Right hindlimb (tissue), 1 donor: ENCODE measurements at places on chromosomes 5 and 9.

DNA sequence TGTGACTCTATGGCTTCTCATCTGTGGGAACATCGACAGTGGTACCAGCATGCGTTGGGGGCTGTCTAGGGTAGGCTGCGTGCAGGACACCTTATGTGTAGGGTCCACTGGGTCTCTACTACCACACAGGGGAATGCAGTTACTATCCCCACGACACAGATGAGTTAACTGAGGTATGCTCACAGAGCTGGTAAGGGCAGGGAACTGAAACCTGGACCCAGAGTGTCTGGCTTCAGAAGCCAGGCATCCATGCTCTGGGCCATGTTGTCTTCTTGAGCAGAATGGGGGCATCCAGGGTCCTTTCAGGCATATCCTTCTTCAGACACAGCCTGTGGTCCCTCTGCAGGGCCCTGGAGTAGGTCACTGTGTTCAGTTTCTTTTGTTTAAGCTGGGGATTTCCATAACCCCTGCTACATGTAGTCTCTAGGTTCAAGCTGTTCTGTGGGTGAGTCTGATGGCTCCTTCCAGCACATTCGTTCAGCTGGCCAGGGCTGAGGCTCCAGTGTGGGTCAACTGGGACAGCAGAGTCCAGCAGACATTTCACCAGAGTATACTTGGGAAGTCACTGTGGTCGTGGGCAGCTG lies 148.8 kb downstream of the GADD45G start:
- no peak for DNase-seq

- DNase-seq = no peak
Observed at GRCh38 chr9:123615381-123615780, 259.4 kb downstream of the CRB2 start.

DNA sequence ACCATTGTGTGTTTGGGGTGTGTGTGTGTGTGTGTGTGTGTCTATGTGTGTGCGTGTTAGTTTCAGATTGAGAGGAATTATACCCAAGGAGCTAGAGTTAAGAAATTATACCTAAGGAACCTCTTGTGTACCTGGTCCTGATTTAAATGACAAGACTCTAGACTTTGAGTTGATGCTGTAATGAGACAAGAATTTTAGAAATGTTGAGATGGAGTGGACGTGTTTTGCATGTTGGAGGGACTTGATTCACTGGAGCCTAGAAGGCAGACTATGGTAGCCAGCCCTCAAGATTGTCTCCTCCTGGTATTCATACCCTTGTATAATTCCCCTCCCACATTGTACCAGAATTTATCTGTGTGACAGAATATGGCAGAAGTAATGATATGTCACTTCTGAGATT lies 52.4 kb upstream of the HSPB3 start:
- DNase-seq = no peak

DNA sequence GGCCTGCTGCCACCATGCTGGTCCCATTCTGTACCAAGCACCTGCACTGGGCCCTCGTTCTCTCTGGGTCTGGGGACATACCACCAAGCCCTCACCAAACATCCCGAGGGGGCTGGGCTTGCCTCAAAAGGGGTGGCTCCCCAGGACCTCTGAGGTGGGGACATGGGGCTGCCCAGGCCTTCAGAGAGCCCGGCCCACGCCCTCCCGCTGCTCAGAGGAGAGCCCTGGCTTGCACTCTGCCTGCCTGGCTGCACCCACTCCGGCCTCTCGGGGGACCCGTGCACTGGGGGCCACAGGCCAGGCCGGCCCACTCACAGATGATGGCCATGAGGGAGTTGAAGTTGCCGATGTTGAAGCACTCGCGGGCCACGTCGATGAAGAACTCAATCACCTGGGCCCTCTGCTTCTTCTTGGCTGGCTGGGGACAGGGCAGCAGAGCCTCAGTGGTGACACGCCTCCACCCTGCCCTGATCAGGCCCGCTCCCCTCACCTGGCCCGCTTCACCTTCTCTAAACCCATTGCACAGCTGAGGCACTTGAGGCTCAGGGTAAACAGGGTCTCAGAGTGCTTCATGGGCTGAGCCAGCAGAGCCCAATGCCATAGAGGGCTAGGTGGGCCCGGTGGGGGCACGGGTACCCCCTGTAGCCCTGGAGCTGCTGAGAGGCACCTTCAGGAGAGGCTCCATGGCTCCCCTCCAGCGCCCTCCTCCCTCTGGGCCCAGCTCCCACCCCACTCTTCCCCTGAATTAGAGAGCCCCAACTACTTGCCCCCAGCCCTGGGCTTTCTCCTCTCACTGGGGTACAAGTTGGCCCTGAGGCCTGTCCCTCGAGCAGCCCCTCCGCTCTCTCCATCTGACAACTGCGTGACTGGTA lies 47.7 kb upstream of the RNF130 start:
- DNase-seq = no peak

- no peak for DNase-seq
Observed at GRCh38 chr5:27503813-27504212, 465.4 kb upstream of the CDH9 start.

DNA sequence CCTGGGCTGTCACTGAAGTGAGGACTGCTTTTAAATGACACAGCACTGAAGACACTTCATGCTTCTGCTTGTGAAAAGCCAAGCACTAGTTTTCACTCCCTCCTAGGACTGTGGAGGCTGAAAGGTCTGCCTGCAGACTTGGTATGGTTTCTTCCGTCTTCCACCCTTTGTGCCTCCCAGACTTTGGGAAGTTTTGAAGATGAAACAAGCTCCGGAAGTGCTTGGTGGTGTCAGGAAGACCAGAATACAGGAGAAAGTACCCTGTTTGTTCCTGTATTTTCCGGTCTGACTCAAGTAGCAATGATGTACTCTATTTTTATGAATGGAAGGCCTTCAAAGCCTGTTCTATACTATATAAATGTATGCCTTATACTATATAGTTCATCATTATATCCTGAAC lies 222.7 kb downstream of the PDZD2 start:
- DNase-seq = no peak

DNA sequence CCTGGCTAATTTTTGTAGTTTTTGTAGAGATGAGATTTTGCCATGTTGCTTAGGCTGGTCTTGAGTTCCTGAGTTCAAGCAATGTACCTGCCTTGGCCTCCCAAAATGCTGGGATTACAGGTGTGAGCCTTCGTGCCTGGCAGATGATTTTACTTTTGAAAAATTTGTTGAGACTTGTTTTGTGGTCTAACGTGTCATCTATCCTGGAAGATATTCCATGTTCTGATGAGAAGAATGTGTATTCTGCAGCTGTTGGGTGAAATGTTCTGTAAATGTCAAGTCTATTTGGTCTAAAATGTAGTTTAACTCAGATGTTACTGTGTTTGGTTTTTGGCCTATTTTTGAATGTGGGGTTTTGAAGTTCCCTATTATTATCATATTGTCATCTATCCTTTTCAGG lies 145.6 kb downstream of the XRCC4 start:
- no peak for DNase-seq

- no peak for DNase-seq
Observed at GRCh38 chr5:105922080-105922479, 1748.7 kb downstream of the EFNA5 start.

DNA sequence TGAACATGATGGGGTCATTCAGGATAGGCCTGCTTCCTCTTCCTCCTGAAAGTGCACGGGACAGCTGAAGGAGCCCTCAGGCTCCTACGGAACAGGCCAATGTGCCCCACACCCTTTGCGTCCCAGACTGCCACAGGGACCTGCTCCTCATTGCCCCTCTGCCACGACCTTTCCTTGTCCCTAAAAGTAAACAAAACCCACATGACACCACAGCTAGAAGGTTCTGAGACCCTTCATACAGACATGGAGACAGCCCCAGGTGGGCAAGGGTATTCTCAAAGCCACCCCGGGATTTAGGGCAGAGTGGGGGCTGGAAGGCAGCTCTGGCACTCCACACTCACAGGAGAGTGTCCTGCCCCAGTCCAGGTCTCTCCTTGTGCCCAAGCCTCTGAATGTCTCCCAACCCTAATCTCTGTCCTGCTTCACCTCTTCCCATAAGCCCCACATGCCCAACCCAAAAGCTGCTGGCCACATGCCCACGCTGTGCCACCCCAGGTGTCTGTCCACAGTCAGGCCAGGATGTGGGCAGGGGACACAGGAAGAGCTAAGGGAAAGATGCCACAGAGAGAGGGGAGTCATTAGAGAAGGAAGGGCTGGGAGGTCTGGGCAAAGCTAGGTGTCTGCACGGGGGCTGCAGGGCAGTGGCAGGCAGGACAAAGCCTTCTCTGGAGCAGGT lies 800 bp downstream of the AMBP start:
- DNase-seq = no peak

DNA sequence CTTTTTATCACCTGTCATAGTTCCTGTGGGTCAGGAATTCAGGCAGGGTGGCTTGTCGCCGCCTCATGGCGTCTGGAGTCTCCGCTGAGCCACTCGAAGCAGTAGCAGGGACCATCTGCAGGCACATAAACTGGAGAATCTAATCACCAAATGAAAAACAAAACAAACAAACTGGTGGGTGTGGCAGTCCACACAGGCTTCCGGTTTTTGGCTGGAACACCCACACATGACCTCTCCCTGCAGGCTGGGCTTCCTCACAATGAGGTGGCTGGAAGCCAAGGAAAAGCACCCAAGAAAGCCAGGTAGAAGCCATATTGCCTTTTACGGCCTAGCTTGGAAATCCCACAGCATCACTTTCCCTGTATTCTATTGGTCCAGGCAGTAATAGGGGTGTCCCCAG lies 197.0 kb downstream of the SYK start:
- no peak for DNase-seq

GRCh38 chr9:118414676-118415075 lies 710.5 kb downstream of the TLR4 start:
- no peak for DNase-seq

DNA sequence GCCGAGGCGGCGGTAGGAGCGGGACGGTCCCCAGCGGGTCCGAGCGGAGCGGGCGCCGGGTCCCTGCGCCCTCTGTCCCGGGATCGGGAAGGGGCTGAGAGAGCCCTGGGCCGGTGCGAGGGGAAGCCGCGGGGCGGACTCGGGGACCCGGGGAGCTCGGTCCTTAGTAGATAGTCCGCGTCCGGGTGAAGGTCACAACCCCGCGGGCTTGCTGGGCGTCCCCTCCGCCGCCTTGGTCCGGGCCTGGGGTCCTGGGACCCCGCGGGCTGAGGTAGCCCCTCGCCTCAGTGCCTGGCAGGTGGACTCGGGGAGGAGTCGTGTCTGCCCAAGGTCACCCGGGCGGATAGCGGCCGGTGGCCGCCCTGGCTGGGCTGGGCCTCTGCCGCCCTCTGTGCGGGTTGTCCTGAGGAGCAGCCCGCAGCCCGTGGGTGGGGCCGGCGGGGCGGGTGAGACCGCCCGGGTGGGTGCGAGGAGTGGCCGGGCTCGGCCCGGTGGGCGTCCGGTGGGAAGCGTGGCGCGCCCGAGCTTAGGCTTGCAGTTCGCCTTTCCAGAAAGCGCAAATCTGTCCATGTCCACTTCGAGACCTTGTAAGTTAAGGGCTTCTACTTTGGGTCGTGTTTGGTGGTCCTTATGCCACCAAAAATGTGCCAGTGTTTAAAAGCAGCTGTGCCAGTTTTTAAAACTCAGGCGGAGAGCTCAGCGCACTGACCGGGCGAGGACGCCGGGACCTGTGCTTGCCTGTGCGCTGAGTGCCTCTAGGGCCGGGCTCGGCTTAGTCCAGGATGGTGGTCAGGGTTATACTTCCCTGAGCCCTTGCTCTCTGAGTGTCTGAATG lies 554 bp downstream of the SDHA start:
- DNase-seq = peak; percentile 38

- no peak for DNase-seq
Observed at GRCh38 chr9:122338994-122339393, 31.8 kb upstream of the PTGS1 start.

DNA sequence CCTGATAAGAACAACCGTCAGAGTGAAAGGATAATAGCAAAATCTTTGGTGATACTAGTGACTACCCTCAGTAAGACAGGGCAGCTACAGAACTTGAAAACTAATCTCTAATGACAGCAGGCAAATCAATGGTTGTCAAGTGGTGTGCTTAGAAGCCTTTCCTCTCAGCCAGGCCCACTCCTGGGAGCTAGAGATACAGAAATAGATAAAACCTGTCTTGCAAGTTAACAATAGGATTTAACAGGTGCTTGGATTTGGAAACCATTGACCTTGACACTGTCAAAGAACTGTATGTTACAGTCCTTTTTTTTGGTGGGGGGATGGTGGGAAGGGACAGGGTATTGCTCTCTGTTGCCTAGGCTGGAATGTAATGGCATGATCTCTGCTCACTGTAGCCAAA lies 118.6 kb downstream of the BASP1 start:
- DNase-seq = no peak

DNA sequence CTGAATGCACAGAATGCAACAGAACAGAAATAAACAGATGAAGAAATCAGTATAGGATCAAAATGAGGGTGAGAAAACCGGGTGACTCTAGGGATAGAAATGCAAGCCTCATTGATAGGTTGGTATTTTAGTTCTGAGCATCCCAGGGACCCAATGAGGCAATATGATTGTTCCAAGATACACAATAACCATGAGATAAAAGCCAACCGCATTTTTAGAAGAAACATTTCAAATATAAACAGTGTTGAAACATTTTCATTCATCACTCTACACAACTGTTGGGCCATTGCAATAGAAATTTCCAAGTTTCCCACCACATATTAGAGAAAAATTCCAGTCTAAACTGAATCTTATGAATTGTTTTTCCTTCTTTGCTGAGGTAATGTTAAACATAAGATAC lies 452.3 kb upstream of the PTGER4 start:
- no peak for DNase-seq
